Lower lobe of right lung (tissue), 2 donors: ENCODE measurements at places on chromosomes 2 and 18.

- no peak for DNase-seq
Observed at GRCh38 chr2:218244665-218245064, 16.1 kb upstream of the GPBAR1 start.

DNA sequence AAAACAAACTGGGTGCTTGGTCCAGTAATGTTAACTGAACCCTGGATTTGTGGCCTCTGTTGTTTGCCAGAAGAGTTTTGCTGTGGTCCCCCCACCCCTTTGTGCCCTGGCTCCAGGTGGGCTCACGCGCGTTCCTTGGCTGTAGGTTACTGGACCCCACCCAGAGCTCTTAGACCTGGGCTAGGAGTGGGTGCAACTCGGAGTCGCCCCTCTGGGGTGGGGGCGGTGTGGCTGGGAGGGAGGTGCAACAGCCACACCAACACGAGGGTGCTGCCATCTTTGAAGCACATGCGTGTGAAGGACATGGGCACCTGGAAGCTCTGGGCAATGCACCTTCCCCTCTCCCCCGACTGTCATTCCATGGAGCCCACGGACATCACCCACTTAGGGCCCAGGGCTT lies 92.7 kb downstream of the USP40 start:
- no peak for DNase-seq

DNA sequence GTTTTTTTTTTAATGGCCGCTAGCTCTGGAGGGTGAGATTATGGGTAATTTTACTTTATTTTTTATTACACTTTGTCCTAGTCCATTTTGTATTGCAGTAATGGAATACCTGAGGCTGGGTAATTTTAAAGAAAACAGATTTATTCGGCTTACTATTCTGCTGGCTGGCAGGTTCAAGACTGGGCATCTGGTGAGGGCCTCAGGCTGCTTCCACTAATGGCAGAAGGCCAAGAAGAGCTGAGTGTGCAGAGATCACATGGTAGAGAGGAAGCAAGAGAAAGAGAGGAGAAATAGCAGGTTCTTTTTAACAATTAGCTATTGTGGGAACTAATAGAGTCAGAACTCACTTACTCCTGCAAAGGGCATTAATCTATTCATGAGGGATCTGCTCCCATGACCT lies 52.4 kb upstream of the ARHGAP28 start:
- no peak for DNase-seq

DNA sequence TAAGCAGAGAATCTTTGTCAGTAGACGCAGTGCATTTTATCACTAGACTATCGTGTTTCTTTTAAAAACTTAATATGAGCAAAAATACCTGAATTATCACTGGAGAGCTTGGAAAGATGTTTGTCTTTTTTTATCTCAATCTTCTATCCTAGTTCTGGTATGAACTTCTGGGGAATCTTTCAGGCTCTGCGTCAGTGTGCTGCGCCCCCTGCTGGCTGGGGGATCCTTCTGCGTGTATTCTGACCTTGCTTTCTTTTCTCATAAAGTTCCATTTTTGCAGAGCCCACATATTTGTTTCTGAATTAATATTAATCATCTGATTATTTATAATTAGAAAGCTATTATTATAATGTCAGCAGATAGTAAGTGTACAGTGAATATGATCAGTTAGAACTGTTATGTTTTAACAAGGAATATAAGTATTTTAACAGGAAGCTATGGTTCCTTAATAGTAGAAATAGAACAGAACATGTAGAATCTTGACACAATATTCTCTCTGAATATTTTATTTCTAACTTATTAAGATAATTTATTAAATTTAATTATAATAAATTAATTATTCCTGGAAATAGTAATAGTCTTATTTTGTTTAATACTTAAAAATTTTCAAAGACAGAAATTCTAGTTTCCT lies 945.0 kb upstream of the CRIM1 start:
- peak; percentile 61 for DNase-seq

- no peak for DNase-seq
Observed at GRCh38 chr2:10372203-10372861, 69.6 kb downstream of the HPCAL1 start.

- no peak for DNase-seq
Observed at GRCh38 chr2:31324016-31324633, 90.2 kb downstream of the EHD3 start.

GRCh38 chr2:171210864-171211431 lies 50.3 kb upstream of the TLK1 start:
- no peak for DNase-seq

DNA sequence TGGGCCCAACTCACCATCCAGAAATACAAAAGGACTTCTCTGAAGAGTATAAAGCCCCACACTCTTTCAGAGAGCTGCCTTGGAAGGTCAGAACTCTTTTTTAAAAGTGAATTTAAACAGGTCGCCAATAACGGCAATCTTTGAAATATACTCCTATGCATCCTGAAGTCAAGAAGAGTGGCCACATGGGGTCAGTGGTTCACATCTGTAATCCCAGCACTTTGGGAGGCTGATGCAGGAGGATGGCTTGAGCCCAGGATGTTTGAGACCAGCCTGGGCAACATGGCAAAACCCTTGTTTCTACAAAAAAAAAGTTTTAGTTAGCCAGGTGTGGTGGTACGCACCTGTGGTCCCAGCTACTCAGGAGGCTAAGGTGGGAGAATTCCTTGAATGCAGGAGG lies 68.1 kb upstream of the FZD7 start:
- no peak for DNase-seq

DNA sequence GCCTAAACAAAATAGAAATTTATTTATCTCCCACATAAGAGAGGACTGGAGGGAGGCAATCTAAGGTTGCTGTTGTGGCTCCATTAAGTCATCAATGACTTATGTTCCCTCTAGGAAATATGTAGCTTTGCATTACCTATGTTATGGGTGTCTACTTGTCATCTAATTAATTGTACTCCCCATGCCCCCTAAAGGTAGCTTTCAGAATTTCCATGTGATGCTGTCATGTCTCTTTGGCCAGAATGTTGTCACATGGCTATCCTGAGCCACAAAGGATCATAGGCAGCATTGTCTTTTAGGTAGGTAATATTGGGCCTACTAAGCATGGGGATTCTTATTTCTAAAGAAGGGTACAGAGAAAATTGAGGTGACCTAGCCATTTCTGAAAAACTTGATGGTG lies 935.6 kb upstream of the FANCL start:
- DNase-seq, result no peak

DNA sequence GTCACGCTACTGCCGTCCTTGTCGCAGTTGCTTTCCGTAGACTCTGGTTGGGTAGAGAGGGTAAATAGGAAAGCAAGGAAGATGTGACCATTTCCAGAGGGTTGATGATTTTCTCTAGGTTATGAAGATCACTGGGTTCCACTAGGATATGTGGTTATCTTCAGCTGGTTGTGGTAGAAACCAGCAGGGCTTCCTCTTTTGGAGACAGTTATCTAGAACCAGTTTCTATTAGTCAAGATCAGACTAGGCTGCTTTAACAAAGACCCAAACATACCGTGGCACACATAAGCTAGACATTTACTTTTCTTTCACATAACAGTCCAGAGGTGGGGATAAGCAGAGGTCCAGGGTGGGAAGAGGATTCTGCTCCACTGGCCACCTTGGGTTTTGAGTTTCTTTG lies 59.6 kb downstream of the FASTKD2 start:
- no peak for DNase-seq

DNA sequence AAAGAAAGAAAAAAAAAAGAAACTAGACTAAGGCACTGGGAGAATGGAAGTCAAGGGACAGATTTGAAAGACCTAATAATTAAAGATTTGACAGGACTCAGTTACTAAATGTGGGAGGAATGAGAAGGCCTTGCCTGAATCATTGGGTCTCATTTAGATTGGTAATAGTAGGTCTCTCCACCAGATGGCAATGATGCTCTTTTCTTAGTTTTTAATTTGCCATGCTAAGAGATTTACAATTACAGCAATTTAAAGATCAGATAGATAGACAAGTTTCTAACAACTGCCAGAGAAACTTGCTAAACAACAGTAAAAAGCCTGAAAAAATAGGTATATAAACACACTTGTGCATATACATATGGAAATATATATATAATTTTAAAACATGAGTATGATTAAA lies 153.0 kb downstream of the TMEM247 start:
- DNase-seq, result no peak

GRCh38 chr2:205002390-205002789 lies 457.1 kb downstream of the PARD3B start:
- DNase-seq, result no peak

DNA sequence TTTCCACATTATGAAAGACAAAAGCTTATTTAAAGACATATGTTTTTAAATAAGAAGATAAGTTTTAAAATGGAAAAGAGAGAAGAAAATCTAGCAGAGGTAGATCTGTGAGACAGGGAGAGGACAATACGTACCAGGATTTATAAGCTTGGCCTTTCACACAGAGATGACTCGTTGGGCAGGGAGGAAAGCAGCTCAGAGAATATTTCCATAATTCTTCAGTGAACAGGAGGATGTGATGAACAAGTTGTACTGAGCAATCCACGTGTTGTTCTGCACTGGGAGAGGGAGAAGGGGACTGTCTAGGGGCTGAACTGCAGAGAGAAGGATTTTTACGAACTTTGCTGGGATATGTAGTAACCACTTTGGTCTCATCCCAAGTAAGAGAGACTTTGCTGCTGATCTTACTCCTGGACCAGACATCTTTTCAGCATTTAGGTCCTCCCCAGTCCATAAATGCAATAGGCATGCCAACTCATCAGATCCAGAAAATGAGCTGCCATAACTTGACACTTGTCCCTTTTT lies 162.5 kb upstream of the SETBP1 start:
- DNase-seq, result no peak

DNA sequence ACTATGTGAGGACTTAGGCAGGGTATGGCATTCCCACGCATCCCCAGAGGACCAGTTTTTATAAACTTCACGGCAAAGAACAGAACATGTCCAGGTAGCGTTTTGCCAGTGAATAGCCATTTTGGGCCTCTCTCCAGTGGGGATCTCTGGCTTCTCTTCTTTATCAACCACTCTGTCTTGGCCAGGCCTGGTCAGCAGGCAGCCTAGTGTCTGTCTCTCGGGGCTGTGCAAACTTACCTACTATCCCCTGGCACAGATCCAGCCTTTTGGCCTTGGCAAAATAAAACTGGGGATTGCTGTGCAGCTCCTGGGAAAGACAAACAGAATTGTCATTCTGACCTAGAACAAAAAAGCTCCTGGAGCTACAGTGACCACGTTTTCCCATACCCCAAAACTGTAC lies 14.5 kb downstream of the CAPN14 start:
- DNase-seq, result no peak

DNA sequence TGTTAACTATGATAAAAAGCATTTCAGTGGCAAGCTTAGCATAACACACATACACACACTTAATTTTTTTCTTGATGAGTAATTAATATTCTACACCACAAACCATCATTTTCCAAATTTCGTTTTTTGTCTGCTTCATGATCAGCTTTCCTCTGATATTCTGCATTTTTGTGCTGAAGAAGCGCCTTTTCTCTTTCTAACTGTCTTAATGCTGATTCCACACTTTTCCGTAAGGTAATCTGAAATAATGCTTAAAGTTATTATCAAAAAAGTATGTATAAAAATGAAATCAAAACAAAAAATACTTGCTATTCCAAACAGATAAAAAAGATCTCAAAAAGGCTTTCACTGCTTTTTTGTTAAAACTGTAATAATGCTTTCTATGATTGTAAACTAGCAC lies 60.1 kb downstream of the SLC66A3 start:
- DNase-seq, result no peak
